ENCODE measurements at places on chromosomes 13 and 19. TPM values are rescaled to one million over a fixed set of nuclear protein-coding genes. Genes with fewer than 3 reads are reported as not detected.

Gene CYP4F3
- not detected for total RNA-seq

GRCh38 chr19:43625918-43626579, 6.6 kb upstream of the ZNF428 start:
- no peak for DNase-seq

GRCh38 chr13:113763254-113763653, 4.2 kb downstream of the TMEM255B start:
- DNase-seq: no peak

- no peak for DNase-seq
Observed at GRCh38 chr13:95176611-95177259, 124.5 kb downstream of the ABCC4 start.

GRCh38 chr13:24503379-24503696, 9.2 kb downstream of the PARP4 start:
- no peak for DNase-seq
